GF-D8 (cell line): ENCODE measurements at places on chromosomes 5 and 9.
A peak's percentile ranks its signal among the peaks of the same experiment; 100 is the strongest.

- DNase-seq = no peak
Measured at GRCh38 chr9:89902450-89903140, 297.8 kb downstream of the GADD45G start.

DNA sequence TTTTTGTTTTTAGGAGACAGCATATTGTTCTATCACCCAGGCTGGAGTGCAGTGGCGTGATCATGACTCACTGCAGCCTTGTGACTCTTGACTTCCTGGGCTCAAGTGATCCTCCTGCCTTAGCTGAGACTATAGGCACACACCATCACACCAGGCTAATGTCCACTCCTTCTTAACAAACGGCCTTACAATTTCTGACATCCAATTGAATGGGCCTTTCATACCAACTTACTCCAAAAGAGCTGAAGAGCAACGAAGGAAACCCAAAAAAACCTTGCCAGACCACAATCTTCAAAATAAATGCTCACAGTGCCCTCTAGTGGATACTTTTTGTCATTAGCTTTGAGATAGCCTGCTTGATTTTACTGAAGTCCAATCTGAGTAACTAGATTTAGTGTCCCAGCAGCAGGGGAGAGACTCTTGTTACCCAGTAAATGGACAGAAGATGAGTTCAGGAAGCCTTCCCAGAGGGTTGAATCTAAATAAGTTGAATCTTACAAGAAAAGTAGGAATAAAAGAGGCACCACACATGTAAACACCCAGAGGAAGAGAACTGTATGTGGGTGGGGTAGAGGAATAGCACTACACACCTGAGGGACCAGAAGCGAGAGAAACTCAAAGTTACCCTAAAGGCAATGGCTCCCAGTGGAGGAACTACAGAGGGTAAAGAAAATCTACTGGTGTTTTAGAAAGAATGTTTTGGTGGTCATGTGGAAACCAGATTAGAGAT lies 9.3 kb downstream of the ZNF622 start:
- DNase-seq = no peak

DNA sequence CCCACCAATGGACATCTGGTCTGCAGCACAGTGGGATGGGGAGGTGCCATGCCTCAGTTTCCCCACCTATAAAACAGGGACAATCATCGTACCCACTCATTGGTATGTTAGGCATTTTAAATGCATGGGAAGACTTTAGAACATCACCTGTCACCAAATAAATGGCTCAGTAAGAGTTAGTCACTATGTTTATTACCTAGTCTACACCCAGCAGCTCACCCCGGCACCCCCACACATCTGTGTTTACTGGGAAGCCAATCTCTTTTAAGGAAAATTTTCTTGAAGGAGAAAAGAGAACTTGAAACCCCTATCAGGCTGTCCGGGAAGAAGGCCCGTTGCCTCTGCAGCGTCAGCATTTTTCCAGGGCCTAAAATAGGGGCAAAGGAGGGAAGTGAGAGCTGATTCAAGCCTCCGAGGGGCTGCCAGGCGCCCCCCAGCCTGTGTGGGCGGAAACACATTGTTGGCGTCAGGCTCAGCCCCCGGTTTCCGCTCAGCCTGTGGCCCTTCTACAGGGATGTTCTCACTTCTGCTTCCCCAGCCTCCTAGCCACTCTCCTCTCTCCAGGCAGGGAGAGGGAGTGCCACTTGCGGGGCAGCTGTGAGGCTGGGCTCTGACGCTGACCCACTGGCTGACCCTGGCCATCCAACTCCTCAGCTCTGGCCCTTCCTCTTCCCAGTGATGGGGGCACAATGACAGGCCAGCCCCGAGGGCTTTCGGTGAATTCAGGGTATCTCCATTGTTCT lies 4.6 kb downstream of the CSF1R start:
- DNase-seq = peak; percentile 37

GRCh38 chr5:96963267-96963666 lies 27.4 kb downstream of the LNPEP start:
- DNase-seq = peak; percentile 11

GRCh38 chr5:160353379-160353778 lies 17.0 kb downstream of the C1QTNF2 start:
- DNase-seq = no peak

GRCh38 chr9:84502066-84502465 lies 161.5 kb upstream of the SLC28A3 start:
- no peak for DNase-seq
